ENCODE measurements at places on chromosomes 16 and 17. TPM values are rescaled to one million over a fixed set of nuclear protein-coding genes. Genes with fewer than 3 reads are reported as not detected.
A peak's percentile ranks its signal among the peaks of the same experiment; 100 is the strongest.

The ABCC12 gene
- not detected for total RNA-seq

DNA sequence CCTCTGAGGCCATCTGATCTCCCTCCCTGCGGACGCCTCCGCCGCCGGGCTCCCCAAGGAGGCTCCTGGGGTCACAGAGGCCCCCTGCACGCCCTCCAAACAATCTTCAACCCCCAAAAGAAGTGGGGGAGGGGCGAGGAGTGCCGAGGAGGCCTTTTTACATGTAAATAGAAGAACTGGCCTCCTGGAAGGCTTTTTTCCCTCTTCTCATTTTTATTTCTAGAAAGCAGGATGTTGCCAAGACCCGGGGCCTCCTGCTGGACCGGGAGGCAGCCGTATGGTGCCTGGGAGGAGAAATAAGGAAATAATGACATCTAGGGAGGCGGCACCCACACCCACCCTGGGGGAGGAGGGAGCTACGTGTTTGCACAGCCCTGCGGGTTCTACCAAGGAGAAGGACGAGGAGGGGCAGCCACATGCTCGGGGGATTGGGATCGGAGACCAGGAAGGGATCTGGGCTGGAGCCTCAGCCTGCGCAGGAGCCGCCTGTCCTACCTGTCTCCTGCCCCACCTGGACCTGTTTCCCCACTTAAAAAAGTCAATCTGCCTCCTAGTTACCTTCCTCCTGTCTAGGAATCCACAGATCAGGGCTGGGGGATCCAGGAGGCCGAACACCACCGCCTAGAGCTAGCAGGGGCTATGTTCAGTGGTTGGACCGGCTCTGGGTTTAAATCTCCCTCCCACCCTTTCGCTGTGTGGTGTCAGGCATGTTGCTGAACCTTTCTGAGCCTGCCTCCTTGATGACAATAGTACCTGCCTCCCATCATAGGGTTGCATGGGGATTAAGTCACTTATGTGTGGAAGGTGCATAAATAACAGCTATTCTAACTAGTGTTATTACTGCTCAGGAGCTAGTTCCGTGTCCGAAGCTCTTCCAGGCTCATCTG, 175.7 kb upstream of the GSE1 start:
- DNase-seq = peak; percentile 74
- no peak overlapping the region for H3K27ac ChIP-seq
- H3K4me3 ChIP-seq = peak overlapping the region; percentile 34

DNA sequence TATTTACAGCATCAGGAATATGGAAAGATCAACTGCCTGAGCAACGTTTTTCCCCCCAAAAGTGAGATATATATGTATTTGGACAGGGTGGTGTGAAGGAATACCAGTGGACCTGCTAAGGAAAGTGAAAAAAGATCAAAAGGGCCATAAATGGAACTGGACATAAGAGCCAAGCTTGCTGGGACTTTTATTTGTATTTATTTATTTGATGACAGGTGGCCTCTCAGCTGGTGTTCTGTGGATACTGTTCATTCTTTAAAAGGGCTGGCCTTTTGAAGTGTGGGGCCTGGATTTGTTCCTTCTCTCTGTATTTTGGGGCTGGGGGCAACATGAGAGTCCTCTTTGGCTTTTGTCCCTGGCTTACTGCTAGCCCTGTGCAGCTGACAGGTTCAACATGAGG, 306.6 kb upstream of the N4BP1 start:
- no peak overlapping the region for H3K4me3 ChIP-seq
- H3K36me3 ChIP-seq = no peaks in the 10 kb centered on the region
- no peak overlapping the region for H3K27ac ChIP-seq
- no peak for DNase-seq
- H3K27me3 ChIP-seq = no peaks in the 10 kb centered on the region

DNA sequence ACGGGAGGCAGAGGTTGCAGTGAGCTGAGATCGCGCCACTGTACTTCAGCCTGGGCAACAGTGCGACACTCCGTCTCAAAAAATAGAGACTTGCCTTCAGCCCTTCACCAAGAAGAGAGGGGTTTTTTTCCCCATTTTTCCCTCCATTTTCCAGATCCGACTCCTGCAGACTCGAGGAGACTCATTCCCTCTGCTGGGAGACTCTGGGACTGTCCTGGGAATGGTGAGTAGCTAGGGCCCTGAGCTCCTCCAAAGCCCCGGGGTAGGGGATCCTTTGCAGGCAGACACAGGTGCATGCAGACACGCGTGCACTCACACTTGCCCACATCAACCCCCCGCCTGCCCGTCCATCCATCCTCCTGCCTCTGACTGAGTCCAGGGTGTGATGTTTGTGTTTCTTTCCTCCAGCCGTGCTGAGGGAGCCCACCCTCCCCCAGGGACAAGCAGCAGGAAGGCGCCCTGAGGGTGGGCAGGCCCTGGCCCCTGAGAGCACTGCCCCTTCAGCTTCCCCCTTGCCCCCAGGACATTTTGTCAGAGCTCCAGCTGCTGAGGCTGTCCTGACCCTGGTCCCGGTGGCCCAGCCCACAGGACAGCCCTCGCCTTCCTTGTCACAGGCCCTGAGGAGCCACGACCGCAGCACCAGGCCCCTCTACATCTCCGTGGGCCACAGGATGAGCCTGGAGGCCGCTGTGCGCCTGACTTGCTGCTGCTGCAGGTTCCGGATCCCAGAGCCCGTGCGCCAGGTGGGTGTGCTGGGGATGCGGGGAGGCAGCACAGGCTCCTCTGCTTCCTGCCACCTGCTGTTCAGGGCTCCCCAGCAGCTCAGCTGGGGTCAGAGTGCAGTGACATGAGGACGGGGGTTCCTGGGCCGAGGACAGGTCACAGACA, 10.2 kb downstream of the ENDOV start:
- H3K27me3 ChIP-seq = no peaks in the 10 kb centered on the region
- H3K4me3 ChIP-seq = no peak overlapping the region
- H3K36me3 ChIP-seq = no peaks in the 10 kb centered on the region
- no peaks in the 10 kb centered on the region for H3K4me1 ChIP-seq
- H3K27ac ChIP-seq = no peak overlapping the region

- H3K4me1 ChIP-seq = no peaks in the 10 kb centered on the region
- DNase-seq = no peak
- peak overlapping the region; percentile 74 for H3K4me3 ChIP-seq
Observed at GRCh38 chr17:82095777-82096708, 2.0 kb downstream of the FASN start.

GRCh38 chr17:74542727-74543383, 3.1 kb downstream of the CD300C start:
- DNase-seq = no peak
- H3K4me1 ChIP-seq = no peaks in the 10 kb centered on the region
- no peak overlapping the region for H3K27ac ChIP-seq
- no peaks in the 10 kb centered on the region for H3K36me3 ChIP-seq
- H3K27me3 ChIP-seq = no peaks in the 10 kb centered on the region

DNA sequence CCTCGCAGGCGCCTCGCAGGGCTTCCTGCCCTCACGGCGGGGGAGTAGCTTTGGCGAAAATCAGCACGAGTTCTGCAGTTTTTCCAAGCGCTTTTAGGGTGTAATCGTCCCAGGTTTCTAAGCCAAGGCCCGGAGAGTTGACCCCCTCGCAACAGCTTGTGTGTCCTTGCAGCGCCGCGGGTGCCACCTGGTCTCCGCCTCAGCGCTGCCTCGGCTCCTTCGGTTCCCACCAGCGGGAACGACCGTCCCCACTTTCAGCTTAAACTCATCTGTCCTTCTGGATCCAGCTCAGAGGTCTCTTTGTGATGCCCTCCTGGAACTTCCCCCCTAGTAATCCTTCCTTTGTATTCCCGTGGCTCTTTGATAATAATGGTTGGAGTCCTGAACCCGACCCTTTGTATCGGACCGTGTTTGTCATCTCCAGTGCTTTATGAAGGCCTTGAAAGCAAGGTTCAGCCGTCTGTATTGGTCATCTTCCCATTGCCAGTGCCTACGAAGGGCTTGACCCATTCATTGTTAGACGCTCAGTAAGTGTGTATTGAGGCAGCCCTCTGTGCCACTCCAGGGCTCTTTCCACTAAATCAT, 858 bp upstream of the SMARCE1 start:
- no peaks in the 10 kb centered on the region for H3K4me1 ChIP-seq
- H3K36me3 ChIP-seq = peaks cover 6% of the 10 kb centered on the region
- H3K27ac ChIP-seq = no peak overlapping the region
- peak overlapping the region; percentile 85 for H3K4me3 ChIP-seq
- DNase-seq = no peak
- H3K27me3 ChIP-seq = no peaks in the 10 kb centered on the region

- H3K36me3 ChIP-seq = no peaks in the 10 kb centered on the region
- H3K27me3 ChIP-seq = no peaks in the 10 kb centered on the region
- DNase-seq = no peak
- H3K4me1 ChIP-seq = no peaks in the 10 kb centered on the region
Observed at GRCh38 chr16:63695347-63695746, 1426.5 kb downstream of the CDH11 start.

Data from H9 (cell line).